COLO829 (cell line): ENCODE measurements at places on chromosomes 5 and 9.

DNA sequence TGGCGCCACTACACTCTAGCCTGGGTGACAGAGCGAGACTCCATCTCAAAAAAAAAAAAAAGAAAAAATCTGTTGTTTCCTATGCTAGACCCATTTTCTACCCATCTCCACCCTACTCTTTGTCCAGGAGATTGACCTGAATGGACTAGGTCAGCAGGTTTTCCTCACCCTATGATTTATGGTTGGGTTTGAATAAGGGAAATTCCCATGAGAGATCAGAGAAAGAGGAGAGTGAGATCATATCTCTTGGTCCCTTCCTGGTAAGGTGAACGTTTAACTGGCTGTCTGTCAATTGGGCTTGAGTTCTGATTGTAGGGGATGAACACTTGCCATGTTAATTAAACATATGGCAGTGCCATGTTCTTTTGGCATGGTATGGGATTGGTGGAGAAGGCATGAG, 387.4 kb downstream of the MAN2A1 start:
- DNase-seq, result no peak

DNA sequence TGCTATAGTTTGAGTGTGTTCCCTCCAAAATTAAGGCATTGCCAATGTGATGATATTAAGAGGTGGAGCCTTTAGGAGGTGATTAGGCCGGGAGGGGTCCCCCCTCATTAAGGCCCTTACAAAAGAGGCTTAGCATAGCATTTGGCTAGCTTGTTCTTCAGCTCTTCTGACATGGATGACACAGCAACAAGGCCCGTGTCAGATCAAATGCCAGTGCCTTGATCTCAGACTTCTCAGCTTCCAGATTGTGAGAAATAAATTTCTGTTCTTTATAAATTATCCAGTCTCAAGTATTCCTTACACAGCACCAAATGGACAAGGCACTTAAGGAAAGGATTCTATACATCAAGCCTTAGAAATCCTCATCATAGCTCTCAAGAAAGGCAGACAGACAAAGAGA, 31.8 kb downstream of the SLC38A9 start:
- DNase-seq, result no peak

DNA sequence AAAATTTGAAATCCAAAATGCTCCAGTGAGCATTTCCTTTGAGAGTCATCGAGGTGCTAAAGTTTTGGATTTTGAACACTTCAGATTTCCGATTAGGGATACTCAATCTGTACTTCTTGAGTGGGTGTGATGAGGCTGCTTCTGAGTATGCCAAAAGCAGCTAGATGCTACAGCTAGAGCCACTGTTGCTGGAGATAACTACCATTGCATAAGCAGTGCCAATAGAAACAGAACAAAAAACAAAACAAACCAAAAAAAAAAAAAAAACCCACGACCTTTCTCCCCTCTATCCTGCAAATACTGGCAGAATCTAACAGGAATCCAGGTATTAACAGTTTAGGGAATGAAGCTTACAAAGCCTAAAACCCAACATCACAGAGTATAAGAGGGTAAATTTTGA, 43.5 kb downstream of the PKD2L2 start:
- DNase-seq, result no peak

DNA sequence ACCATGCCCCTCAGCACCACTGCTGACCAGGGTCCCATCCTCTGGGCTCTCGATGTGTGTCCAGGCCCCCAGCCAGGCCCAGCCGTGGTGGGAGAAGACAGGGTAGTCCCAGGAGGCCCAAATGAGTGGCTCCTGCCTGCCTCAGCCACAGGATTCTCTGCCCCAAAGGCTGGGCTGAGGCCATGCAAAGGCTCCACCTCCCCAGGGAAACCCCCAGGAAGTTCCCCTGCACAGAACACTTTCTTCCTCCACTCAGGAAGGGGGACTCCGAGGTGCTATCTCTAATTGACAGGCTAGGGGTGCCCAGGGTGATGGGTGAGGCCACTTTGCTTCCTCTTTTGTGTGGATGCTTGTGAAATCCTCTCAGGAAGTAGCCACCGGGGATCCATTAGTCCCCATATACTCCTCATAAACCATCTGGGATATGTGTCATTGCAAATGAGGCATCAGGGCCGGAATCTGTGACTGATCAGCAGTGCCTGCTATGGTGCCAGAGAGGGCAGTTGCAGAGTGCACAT, 23.1 kb upstream of the TDRD7 start:
- DNase-seq, result no peak

- peak; percentile 35 for DNase-seq
Measured at GRCh38 chr5:128782446-128782845, 182.8 kb upstream of the SLC27A6 start.

GRCh38 chr9:128521956-128522355, 17.4 kb downstream of the GLE1 start:
- no peak for DNase-seq

- no peak for DNase-seq
Measured at GRCh38 chr5:96121364-96121763, 159.7 kb upstream of the ELL2 start.

DNA sequence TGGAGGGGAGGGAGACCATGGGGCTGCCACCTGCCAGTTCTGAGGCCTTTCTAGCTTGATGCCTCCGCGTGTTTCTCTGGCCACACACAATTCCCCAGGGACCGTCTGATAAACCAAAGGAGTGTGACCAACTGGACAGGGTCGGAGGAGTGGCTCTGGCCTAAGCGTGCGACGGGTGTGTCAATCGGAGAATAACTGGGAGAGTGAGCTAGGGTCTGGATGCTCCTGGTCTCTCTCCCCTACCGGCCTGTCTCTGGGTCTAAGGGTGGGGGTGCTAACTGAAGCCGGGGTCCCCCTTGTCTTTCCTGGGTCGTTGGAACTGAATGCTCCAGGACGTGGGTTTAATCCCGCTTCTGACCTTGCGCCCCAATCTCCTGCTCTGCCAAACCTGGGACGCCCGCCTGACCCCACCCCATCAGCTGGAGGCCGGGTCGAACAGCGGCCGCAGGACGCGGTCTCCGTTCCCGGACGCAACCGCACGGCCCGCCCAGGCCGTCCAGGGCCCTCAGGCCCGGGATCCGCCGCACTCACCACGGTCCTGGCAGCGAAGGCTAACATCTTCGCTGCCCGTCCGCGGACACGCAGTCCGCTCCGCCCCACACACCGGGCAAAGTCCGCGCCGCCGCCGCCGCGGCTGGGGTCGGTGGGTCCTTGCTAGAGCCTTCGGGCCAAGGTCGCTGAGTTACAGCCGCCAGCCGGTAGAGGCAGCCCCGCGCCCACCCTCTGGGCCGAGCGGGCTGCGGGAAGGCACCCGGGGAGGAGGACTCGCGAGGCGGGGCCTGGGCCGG, 447 bp downstream of the CRAT start:
- peak; percentile 54 for DNase-seq

DNA sequence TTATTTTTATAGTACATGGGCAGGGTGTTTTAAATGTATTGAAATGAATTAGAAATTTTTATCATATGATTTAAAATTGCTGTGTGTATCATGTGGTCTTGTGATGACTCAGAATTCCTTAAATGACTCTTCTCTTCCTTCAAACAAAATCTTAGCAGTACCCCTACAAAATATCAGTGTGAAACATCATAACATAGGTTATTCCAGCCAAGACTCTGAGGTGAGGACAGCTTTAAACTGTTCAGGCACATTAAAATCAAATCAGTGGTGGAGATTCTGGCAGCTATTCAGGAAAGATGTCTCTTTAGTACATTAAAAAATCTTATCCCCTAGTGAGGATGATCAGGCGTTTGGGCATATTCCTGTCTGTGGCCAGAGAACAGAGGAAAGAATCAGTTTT, 174.0 kb downstream of the MAN2A1 start:
- no peak for DNase-seq
